ENCODE measurements at places on chromosomes 6 and 20. TPM values are rescaled to one million over a fixed set of nuclear protein-coding genes. Genes with fewer than 3 reads are reported as not detected.

- no peak for DNase-seq
Measured at GRCh38 chr6:146550911-146551310, 7.3 kb downstream of the RAB32 start.

- DNase-seq = peak; percentile 93
Measured at GRCh38 chr6:24359640-24360454, 2.0 kb upstream of the DCDC2 start.

DNA sequence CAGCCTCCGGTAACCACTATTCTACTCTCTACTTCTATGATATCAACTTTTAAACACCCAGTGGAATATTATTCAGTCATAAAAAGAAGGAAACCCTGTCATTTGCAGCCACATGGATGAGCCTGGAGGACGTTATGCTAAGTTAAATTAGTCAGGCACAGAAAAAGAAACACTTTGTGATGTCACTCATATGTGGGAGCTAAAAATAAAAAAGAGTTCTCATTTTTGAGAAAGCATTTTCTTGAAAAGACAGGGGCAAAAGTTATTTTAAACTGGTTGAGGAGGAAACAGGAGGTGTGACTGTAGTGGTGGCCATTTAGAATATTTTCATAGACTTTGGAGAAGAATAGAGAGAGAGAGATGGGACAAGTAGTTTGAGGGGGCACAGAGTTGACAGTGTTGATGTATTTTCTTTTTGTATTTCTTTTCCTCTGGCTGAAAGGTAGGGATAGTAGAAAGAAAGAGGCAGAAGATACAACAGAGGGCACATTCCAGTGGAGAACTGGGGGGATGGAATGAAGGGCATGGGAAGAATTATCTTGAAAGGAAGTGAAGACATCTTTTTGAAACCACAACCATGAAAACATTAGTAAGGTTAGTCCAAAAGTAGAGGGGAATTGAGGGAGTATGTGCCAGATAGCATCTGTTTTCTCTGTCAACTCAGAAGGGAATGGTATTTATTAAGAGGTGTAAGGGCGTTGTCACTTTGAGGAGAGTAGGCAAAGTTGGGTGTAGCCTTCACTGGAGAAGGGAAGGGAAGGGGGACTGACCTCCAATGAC lies 181.3 kb upstream of the GMDS start:
- DNase-seq = no peak

GRCh38 chr20:45967551-45968080 lies 4.4 kb downstream of the ZNF335 start:
- DNase-seq = no peak

- DNase-seq = no peak
Measured at GRCh38 chr6:56786256-56786655, 143.6 kb upstream of the DST start.

GRCh38 chr6:35049900-35050756 lies 91.0 kb downstream of the TCP11 start:
- DNase-seq = no peak

- no peak for DNase-seq
Measured at GRCh38 chr6:154737424-154737823, 4.2 kb downstream of the SCAF8 start.

DNA sequence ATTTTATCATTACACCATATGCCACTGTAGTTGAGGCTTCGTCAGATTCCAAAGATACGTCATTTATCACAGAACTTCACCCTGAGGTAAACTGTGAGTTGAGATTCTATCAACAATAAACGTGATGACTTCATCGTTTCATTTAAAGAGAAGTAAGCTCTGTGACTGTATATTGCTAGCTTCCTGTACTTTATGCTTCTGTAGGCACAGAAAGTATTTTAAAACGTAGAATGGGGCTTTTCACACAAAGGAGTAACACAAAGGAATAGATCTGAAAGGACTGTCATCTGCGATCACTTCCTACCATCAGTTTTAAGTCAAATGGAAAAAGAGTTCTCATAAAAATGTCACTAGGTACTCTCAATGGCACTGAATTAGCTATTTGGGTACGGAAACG lies 234.4 kb upstream of the MCHR2 start:
- no peak for DNase-seq

DNA sequence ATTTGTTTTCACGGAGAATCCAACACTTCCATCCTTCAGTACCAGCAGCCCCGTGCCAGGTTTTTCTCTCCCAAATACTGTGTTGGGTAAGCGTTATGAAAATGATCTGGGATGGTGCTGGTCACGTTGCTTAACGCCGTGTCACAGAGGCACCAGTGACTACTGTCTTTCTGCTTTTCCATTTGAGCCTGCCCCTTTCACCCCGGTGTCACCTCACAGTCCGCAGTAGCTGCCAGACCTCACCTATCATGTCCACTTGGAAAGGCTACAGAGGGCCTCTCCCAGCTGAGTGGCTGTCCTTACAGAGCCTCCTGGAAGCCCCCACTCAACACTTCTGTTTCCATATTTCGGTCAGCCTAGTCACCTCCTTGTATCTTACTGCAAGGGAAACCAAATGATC lies 176.5 kb upstream of the ARID1B start:
- no peak for DNase-seq

- DNase-seq = no peak
Measured at GRCh38 chr6:52457096-52457495, 37.0 kb downstream of the EFHC1 start.

DNA sequence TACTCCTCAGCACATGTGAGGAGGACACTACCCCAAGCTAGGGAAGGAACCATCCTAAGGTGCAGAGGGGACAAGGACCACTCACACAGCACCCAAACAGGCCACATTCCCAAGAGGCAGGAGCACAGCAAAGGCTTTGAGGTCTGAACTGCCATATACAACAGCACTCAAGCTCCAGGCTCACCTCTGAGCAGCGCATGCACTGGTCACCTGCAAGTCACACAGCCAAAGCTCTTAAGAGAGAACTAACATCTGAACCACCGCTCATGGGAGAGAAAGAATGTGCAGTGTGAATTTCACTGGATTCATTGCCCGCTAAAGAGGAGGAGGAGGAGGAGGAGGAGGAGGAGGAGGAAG lies 31.0 kb downstream of the NPEPL1 start:
- no peak for DNase-seq

DNA sequence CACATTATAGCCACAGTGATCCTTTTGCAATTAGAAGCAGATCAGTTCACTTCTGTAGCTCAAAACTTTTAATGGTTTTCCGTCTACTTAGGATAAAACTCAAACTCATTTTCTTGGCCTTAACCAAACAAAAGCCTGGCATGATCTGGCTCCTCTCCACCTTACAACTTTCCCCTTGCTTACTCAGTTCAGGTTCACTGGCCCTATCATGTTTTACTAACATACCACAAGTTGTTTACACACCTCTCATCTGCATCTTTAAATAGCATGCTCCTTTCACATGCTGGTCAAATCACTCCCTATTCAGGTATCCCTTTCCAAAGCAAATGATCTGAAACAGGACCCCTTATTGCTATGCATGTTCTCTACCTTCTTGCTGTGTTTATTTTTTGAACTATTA lies 191.4 kb upstream of the FAM83B start:
- peak; percentile 86 for DNase-seq

GRCh38 chr6:114339706-114340105 lies 3.1 kb downstream of the HS3ST5 start:
- DNase-seq = peak; percentile 84

DNA sequence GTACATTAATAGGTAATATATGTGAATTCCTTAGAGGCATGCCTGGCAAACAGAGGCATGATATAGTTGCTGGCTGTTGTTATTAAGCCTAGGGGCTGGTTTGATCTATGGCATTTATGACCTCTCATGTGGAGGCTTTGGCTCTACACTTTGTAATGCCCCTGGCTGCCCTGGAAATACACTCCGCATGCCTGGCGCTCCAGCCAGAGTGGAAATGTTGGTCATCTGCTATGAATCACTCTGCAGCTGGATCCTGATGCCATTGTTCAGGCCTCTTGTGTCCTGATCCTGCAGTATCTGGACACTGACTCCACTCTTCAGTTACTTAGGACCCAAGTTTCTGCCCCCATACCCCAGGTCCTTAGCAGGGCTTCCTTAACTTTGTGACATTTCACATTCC lies 200.5 kb upstream of the PCSK2 start:
- no peak for DNase-seq

DNA sequence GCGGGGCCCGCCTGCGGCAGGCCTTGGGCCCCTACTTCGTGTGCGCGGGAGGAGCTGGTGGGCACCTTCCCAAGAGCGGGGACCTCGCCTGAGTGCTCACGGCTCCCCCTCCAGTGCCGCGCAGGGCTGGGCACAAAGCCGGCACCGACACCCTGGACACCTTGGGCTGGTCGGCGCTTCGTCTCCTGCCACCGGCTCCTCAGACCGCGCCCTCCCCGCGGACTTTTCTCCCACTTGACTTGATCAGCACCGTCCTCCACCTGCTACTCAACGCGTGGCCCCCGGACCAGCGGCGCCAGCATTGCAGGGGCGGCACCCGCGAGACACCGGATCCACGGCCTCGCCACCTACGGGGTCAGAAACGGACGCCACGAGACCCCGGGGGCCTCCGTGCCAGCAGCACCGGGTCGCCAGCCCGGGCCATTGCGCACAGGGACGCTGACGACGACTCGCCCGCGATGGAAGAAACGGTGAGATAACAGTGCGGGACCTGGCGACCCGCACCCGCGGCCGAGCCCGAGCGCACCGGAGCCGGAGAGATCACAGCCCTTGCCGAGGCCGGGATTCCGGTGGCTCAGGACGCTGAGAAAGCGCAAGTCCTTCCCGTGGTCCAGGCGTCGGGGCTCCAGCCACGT lies 154.2 kb downstream of the DLL1 start:
- DNase-seq = no peak

- DNase-seq = no peak
Measured at GRCh38 chr6:145690969-145691368, 44.4 kb downstream of the EPM2A start.

GRCh38 chr20:58893355-58894120 lies 41.0 kb downstream of the GNAS start:
- DNase-seq = no peak

Gene BFSP1
- 2.7 TPM for total RNA-seq

Gene SLC22A3
- total RNA-seq = 0.47 TPM

Gene TOP1
- 56.8 TPM for total RNA-seq

Gene PARD6B
- total RNA-seq = 3.7 TPM

Gene HAO1
- not detected for total RNA-seq

Gene COL9A3
- total RNA-seq = 14.3 TPM

Gene LTB
- total RNA-seq = 1.5 TPM

Gene FAM209B
- total RNA-seq = not detected

Data from PC-3 (cell line).